Stimulated activated CD4-positive, alpha-beta T cell treated with anti-CD3 and anti-CD28 coated beads, Interleukin-1b, Interleukin-23, amount 100 ng/mL, for 1 hour (primary cell): ENCODE measurements at places on chromosomes 7 and 10.

DNA sequence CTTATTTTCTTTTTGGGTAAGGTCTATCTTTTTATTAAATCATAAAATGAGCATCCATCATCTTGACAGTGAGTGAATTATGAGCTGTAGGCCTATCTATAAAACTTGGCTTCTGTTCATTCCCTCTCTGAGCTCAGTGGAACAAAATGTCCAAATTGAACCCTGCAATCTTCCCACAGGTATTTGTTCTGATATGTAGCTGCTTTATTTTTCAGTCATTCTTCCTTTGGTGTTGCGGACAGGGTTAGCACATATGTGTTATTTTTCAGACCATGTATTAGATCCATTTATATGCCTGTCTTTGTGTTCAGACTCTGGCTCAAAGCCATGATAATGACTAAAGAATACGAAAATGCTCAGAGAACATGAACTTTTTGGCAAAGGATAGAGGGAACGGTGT is 201.6 kb upstream of the KIAA1217 start:
- DNase-seq: no peak

DNA sequence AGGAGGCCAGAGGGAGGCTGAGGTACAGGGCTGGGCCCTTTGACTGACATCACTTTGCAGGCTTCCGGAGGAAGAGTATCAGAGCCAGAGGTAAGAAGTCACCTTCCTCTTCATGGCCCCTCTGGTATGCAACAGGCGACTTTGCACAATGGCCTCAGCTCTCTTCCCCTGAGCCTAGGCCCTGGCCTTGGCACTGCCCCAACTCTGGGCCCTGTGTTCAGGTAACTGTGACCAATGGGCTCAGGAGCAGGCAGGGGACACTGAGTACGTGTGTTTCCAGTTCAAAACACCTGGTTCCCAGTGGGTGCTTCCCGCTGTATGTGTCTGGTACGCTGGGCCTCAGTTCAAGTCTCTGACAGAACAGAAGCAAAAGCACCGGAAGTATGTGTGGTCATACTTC is 12.1 kb upstream of the PAX2 start:
- no peak for DNase-seq

DNA sequence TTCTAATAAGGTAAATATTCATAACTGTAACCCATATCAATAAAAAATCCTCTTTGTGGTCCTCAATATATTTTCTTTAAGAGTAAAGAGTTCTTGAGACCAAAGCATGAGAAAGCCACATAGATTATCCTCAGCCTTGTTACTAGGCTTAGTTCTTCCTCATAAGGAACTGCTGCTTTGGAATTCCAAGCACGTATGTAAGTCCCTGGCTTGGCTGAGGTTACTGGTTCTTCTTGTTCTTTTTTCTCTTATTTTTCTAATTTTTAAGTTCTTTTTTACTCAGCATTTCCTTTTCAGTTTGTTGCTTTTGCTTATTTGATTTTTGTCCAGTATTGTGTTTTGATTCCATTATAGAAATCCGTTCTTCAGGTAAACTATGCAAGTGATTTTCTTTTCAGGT is 127.3 kb downstream of the MARCHF5 start:
- no peak for DNase-seq

GRCh38 chr7:13880789-13881188 is 108.7 kb downstream of the ETV1 start:
- DNase-seq: no peak

- DNase-seq: no peak
These were observed 2.0 kb downstream of the KAZALD1 start for GRCh38 chr10:101063548-101064414.

- DNase-seq: no peak
These were observed 93.3 kb upstream of the ELMO1 start for GRCh38 chr7:37541810-37542443.

DNA sequence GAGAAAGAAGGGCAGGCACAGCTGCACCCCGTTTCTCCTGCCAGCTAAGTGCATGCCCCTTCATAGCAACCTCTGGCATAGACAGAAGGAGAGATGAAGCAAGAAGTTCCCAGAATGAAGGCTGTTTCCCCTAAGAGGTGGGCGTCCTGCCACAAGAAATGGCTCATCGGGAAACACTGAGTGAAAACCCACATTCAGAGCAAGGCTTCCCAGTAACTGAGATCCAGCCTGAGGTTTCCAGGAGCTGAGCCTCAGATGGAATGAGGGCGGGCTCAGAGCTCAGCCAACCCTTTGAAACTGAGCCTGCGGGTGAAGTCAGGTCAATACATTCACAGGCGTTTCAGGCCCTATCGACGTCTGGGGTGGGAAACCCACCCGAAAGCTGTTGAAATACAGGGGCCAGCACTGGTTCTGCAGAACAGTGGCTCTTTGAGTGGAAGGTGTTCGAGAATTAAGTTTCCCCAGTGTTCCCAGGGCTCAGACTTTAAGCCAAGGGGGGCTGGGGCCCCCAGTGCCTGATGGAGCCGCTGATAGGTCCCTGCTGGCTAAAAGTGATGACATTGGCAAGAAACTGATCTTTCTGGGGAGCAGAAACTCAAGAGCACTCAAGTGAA is 510.2 kb downstream of the RPS24 start:
- no peak for DNase-seq

- DNase-seq: no peak
These were observed 51.0 kb downstream of the COA1 start for GRCh38 chr7:43678315-43678714.

GRCh38 chr10:80964955-80965614 is 427.4 kb downstream of the SH2D4B start:
- no peak for DNase-seq

DNA sequence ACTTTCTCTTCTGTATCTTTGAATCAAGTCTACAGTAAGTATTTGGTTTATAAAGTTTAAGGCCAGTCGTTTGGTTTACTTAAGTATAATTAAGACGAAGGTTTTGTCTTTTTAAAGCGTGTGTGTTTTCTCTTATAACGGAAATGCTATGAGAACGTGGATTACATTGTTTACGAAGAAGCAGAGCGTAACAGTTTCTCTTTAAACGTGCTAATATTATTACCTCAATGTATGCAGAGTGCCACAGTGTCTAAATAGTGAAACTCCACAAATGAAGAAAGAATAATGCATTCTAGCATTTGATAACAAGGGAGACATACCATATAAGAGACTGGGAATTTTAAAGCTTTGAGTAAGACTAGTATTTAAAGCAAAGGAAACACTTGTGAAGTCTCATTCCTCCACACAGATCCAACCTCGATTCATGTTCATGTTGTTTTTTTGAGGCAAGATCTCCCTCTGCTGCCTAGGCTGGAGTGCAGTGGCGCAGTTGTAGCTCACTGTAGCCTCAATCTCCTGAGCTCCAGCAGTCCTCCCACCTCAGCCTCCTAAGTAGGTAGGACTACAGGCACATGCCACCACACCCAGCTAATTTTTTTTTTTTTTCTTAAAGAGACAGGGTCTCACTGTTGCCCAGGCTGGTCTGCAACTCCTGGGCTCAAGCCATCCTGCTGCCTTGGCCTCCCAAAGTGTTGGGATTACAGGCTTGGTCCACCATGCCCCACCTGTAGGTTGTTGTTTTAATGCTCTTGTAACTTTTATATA is 75.1 kb downstream of the ANKRD61 start:
- DNase-seq: no peak

DNA sequence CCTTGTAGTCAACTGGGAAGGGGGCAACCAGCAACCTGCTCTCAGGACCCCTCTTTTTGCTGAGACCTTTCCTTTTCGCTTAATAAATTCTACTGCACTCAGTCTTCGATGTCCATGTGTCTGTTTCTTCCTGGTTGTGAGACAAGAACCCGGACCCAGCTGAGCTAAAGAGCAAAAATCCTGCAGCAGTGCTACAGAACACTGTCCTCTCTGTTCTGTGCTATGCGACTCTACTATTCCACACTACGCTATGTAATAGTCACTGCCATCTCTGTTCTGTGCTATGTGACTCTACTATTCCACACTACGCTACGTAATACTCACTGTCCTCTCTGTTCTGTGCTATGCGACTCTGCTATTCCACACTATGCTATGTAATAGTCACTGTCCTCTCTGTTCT is 34.3 kb downstream of the DIP2C start:
- no peak for DNase-seq

DNA sequence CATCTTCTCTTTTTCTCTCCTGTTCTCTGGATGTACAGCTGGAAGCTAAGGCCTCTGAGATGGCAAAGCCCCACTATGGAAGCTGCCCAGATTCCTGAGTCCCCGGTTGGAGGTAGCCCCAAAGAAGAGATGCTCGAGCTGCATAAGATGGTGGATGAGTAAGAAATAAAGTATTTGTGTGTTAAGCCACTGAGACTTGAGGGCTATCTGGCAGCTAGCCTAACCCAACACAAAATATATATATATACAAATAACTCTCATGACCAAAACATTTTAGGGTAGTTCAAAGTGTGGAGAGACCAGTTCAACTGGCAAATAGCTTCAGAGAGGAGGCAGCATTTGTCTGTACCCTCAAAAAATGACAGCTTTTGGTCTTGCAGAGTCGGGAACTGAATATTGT is 72.4 kb upstream of the PDE1C start:
- no peak for DNase-seq

DNA sequence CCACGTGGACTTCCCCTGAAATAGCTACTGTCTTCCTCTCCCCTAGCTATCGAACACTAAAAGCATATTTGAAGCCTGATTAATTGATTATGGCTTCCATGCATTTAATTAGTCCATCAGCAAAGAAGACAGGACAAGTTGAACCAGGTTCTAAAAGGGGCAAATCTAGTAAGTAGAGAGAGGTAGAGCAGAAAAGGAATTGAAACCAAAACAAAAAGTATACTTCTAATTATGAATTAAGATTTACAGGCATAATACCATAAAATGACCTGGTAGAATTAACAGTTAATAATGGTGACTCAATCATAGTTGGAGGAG is 393 bp upstream of the DNAJC1 start:
- DNase-seq: no peak

DNA sequence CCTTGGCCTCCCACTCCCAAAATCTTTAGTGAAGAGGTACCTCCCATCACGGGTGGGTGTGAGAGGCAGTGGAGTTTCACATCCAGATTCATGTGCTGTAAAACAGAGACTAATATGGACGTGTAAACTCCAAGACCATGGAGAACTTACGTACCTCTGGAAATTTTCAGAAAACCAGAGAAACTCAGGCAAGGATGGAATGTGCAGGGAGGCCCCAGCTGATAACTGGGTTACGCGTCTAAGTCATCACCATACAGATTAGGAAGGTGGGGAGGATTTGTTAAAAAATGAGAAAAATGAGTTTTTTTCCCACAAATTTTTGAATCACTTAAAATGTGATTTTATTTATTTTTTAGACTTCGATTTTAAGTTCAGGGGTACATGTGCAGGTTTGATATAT is 16.3 kb upstream of the STN1 start:
- DNase-seq: no peak

GRCh38 chr10:6503171-6503570 is 76.9 kb downstream of the PRKCQ start:
- DNase-seq: no peak

DNA sequence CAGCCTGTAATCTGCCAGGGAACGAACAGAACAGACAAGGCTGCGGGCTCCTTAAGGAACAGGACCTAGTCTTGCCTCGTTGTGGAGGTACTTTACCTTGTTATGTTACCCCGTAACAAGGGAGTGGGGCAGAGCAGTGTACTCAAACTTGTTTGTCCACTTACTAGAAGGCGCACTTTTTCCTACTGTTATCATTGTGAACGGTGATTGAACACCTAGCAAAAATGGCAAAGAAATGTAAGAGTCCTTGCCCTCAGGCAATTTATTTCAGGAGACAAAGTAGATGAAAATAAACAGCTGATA is 620 bp upstream of the IMPDH1 start:
- no peak for DNase-seq

GRCh38 chr10:23742368-23742767 is 303.5 kb downstream of the OTUD1 start:
- DNase-seq: no peak

DNA sequence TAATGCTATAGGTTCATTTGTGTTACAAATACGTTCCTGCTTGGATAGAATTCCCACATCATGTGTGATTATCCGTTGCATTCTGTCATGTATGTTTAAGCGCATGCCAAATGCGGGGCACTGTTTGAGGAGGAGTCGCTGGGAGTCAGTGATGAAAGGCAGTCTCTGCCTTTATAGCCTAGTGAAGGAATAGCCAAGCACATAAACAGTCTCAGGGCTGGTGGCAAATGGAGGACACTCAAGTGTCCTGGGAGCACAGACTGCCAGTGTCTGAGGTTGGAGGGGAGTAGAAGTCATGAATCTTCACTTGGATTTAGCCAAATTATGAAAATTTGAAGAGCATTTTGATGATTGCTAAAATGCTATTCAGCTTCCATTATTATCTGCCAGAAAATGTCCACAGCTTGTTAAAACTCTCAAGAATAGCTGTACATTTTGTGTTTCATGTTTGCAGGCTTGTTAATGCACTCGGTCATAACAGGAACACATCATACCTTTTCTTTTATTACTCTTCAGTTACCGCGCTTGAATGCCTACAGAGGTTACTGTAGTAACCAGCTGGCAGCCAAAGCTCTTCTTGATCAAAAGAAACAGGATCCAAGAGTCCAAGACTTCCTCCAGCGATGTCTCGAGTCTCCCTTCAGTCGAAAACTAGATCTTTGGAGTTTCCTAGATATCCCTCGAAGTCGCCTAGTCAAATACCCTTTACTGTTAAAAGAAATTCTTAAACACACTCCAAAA is 41.6 kb downstream of the NET1 start:
- no peak for DNase-seq

GRCh38 chr10:101293007-101293723 is 60.8 kb upstream of the BTRC start:
- no peak for DNase-seq

DNA sequence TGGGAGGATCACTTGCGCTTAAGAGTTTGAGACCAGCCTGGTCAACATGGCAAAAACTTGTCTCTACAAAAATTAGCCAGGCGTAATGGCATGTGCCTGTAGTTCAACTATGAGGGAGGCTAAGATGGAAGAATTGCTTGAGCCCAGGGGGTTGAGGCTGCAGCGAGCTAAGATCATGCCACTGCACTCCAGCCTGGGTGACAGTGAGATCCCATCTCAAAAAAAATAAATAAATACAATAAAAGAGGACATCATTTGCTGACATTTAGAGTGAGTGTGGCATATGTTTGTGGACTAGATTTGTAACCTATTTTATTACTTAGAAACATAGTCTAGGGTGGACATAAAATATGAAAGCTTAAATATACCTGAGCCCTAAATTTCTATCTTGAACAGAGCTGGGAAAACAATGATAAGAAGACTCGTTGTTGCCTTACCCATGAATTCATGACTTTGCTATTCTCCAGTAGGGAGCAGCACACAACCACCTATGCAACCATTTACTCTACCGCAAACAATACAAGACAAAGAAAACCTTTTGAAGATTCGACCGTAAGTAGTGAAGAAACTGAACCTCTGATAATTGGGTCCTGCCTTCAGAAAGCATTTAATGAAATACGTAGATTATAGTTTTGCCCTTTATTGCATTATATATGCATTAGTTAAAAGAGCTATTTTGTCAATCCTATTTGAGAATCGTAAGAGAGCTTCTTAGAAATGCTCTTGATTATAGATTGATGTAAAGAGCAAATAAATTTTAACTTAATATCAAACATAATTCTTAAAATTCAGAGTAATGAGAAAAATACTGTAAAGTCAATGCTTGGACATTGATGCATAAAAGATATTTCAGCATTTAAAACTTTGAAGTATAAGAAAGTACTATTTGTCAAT is 83.5 kb downstream of the GNAT3 start:
- DNase-seq: no peak
